Activated CD4-positive, alpha-beta T cell treated with anti-CD3 and anti-CD28 coated beads, Interleukin-2, amount 10 ng/mL, durations not matched to agents 24 days and 14 days (primary cell): ENCODE measurements at places on chromosomes 1 and 21. TPM values are rescaled to one million over a fixed set of nuclear protein-coding genes. Genes with fewer than 3 reads are reported as not detected.

- peak overlapping the region; percentile 93 for H3K4me3 ChIP-seq
- peaks cover 19% of the 10 kb centered on the region for H3K4me1 ChIP-seq
- DNase-seq: no peak
- H3K27ac ChIP-seq: peak overlapping the region; percentile 84
- peaks cover 21% of the 10 kb centered on the region for H3K36me3 ChIP-seq
- no peaks in the 10 kb centered on the region for H3K27me3 ChIP-seq
Observed at GRCh38 chr1:10398278-10398733, 558 bp upstream of the PGD start.

Gene DNAH14
- 0.57 TPM in 1 of 2 replicates, not detected in the other for total RNA-seq

GRCh38 chr1:228217551-228218344 is 9.9 kb downstream of the OBSCN start:
- peak; percentile 53 for DNase-seq
- peaks cover 12% of the 10 kb centered on the region for H3K36me3 ChIP-seq
- H3K27ac ChIP-seq: no peak overlapping the region
- no peak overlapping the region for H3K4me3 ChIP-seq

Gene LAD1
- not detected in 2 replicates for total RNA-seq

DNA sequence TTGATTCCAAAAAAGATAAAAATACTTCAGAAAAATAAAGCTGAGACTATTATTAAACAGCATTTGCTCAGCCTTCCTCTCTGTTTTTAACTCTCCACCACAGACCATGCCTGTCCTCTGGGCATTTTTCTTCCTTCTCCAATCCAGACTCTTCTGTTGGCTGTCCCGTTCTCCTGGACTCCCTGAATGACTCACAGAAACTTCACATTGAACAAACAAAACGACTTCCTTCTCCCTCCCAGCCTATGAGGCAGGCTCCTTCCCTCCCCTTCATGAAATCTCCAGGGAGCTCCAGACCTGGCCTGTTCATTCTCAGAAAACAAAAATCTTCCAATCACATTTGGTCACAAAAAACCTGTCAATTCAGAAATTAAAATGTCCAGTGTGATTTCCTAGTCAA is 421.3 kb downstream of the NPHP4 start:
- H3K27ac ChIP-seq: no peak overlapping the region
- DNase-seq: no peak
- H3K36me3 ChIP-seq: no peaks in the 10 kb centered on the region

DNA sequence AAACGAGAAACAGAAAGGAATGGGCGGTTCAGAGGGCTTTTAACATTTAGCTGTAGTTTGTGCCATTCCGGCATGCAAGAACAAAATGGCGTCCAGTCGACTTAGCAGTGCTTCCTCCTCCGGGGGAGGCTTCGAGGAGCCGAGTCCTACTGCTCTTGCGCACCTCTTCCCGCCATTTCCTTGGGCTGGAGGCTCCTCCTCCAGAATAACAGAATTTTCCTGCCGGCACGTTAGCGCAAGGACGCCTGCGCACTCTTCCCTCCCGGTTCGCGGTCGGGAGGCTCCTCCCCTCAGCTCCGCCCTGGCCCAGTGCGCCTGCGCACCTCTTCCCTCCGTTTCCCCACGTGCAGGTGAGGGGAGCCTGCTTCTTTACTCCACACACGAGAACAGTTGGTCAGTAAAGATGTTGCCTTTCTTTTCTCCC is 1.0 kb downstream of the DMRTB1 start:
- no peak overlapping the region for H3K27ac ChIP-seq
- H3K4me3 ChIP-seq: no peak overlapping the region
- no peak for DNase-seq

Gene SDF4
- 175 and 194 TPM in 2 replicates for total RNA-seq

GRCh38 chr1:175385316-175385715 is 192.7 kb upstream of the KIAA0040 start:
- no peaks in the 10 kb centered on the region for H3K36me3 ChIP-seq
- H3K27ac ChIP-seq: no peak overlapping the region
- peaks cover 17% of the 10 kb centered on the region for H3K27me3 ChIP-seq
- no peaks in the 10 kb centered on the region for H3K4me1 ChIP-seq

DNA sequence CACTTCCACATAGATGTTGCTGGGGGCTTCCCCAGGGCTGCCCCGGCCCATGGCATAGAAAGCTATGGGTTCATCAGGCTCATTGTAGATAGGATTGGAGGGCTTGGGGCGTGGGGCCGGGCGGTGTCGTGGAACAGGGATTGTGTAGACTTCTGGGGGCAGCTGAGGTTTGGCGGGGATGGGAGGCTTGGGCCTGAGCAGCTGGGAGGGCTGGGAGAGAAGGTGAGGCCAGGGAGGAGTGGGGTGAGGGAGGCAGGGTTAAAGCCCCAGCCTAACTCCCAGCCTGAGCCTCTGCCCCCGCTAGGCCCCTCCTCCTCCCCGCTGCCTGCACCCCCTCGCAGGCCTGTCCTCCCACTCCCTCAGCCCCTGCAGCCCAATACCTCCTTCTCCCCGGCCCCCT is 7.4 kb downstream of the SH2D2A start:
- H3K27ac ChIP-seq: peak overlapping the region; percentile 84
- peaks cover 72% of the 10 kb centered on the region for H3K4me1 ChIP-seq

GRCh38 chr1:90995311-90995894 is 26.4 kb downstream of the ZNF644 start:
- peaks cover 59% of the 10 kb centered on the region for H3K36me3 ChIP-seq
- peaks cover 41% of the 10 kb centered on the region for H3K4me1 ChIP-seq
- no peaks in the 10 kb centered on the region for H3K27me3 ChIP-seq

DNA sequence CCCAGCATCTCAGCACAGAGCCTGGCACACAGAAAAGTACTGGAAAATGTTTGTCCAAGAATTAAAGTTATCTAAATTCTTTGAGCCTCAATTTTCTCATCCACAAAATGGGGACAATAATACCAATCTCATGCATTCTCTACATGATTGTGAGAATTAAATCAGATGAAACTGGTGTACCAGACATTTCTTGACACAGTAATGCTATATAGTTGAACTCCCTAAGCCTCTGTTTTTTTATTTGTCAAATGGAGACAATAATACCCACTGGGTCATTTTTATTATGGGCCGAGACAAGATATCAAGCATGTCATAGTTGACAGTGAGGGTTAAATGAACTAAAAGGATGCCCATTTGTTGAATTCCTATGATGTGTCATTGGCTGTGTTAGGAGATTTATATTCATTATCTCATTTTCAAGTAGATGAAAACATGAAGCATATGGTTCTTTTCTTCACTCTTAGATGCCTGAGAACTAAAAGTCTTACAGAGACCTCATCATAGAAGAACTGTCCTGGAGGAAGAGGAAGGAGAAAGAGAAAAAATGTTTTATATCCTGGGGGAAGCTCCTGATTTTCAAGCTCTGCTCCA is 17.5 kb upstream of the OTUD3 start:
- H3K4me3 ChIP-seq: no peak overlapping the region
- H3K36me3 ChIP-seq: no peaks in the 10 kb centered on the region
- H3K27me3 ChIP-seq: peaks cover 22% of the 10 kb centered on the region

GRCh38 chr1:24043345-24044032 is 63.4 kb upstream of the SRSF10 start:
- no peak for DNase-seq
- peaks cover 13% of the 10 kb centered on the region for H3K27me3 ChIP-seq
- no peaks in the 10 kb centered on the region for H3K4me1 ChIP-seq
- no peaks in the 10 kb centered on the region for H3K36me3 ChIP-seq

- H3K27me3 ChIP-seq: no peaks in the 10 kb centered on the region
- H3K4me1 ChIP-seq: no peaks in the 10 kb centered on the region
- no peaks in the 10 kb centered on the region for H3K36me3 ChIP-seq
- H3K4me3 ChIP-seq: no peak overlapping the region
- no peak overlapping the region for H3K27ac ChIP-seq
- no peak for DNase-seq
Observed at GRCh38 chr1:76191561-76191960, 117.0 kb downstream of the ST6GALNAC3 start.

DNA sequence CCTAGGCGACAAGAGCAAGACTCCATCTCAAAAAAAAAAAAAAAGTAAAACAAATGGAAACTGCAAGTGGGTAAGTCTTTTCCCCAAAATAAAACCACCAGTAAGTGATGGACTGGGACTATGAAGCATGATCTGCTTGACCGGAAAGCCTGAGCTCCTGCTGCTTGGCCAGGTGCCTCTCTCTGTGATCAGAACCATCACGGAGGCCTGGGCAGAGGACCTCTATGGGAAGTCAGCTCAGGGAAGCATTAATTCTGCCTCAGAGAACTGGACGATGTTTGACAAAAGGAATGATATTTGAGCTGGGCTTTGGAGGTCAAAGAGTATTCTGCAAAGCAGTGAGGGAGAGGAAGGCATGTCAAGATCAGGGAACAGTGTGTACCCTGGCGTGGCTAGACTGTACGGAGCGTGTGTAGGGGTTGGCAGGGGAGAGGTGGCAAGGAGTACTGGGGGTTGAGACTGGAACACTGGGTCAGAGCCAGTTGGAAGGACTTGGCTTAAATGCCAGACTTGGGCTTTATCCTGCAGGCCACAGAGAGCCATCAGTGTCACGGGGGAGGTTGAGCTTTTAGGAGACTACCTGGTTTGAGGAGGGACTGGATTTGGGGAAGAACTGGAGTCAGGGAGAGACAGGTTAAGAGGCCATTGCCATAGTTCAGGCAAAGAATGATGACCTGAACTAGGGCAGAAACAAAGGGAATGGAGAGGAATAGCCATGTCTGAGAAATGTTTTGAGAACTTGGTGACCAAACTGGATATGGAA is 16.4 kb downstream of the ATP1A2 start:
- H3K4me3 ChIP-seq: no peak overlapping the region
- H3K4me1 ChIP-seq: no peaks in the 10 kb centered on the region
- peaks cover 19% of the 10 kb centered on the region for H3K27me3 ChIP-seq
- no peak overlapping the region for H3K27ac ChIP-seq

GRCh38 chr1:114782476-114782875 is 2.0 kb upstream of the SIKE1 start:
- H3K4me1 ChIP-seq: peaks cover 18% of the 10 kb centered on the region
- no peak for DNase-seq
- H3K27ac ChIP-seq: no peak overlapping the region
- peaks cover 15% of the 10 kb centered on the region for H3K36me3 ChIP-seq

DNA sequence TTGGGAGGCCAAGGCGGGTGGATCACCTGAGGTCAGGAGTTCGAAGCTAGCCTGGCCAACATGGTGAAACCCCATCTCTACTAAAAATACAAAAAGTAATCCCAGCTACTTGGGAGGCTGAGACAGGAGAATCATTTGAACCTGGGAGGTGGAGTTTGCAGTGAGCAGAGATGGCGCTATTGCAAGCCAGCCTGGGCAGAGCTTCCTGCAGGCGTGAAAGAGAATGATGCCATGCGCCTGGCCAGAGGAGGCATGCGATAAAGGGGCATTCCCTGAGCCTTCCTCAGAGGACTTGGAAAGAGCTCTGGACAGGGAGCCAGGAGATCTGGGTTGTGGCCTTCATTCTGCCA is 3.2 kb downstream of the E2F2 start:
- peaks cover 67% of the 10 kb centered on the region for H3K4me1 ChIP-seq
- peaks cover 2% of the 10 kb centered on the region for H3K36me3 ChIP-seq
- peak overlapping the region; percentile 87 for H3K4me3 ChIP-seq
- no peaks in the 10 kb centered on the region for H3K27me3 ChIP-seq
- peak overlapping the region; percentile 86 for H3K27ac ChIP-seq

GRCh38 chr1:24737368-24738117 is 7.7 kb upstream of the CLIC4 start:
- no peak for DNase-seq
- H3K4me1 ChIP-seq: peaks cover 16% of the 10 kb centered on the region
- H3K4me3 ChIP-seq: no peak overlapping the region
- H3K27me3 ChIP-seq: no peaks in the 10 kb centered on the region
- no peak overlapping the region for H3K27ac ChIP-seq

DNA sequence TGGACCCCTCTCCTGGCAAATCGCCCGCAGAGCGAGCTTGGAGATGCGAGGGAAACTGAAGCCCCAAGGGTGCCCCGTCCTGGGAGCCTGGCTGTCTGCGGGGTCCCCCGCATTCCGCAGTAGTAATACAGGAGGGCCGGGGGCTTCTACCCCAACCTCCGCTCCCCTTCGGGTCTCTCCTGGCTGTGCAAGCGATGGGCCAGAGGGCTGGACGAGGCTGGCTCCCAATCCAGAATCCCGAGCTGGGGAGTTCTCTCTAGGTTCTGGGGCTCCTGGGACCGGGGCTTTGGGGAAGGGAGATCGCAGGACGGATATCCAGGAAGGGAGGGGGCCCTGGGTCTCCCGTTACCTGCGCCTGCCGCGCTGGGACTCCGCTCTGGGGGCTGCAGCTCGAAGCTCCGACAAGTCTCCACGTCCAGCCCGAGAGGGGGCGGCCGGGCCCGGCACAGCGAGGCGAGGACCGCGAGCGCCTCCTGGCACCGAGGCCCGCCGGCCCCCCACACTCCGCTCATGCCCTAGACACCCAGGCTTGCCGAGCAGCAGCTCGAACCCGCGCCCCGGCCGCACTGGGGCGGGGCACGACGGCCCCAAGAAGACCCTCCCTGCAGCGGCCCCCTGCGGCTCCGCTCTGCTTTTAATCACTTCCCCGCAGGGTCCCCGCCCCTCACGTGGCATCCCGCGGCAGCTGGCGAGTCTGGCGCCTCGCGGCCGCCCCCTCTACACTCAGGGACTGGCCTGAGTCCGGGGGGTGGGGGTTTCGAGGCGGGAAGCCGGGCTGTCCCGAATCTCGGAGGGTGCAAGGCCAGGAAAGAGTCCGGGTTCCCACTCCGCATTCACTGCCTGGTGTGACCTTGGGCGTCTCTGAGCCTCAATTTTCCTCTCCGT is at the start of gene SYT6:
TSS of gene SYT6 (minus strand) at position 609 of the 885 bp plus-strand sequence. CDS start at position 512, 97 bp downstream.
- H3K27ac ChIP-seq: no peak within 1 kb of the TSS
- H3K4me1 ChIP-seq: peaks cover 2% of the 10 kb centered on the region
- no peak within 1 kb of the TSS for H3K4me3 ChIP-seq
- no peaks in the 10 kb centered on the region for H3K36me3 ChIP-seq
- H3K27me3 ChIP-seq: peaks cover 70% of the 10 kb centered on the region

Gene SUSD4
- total RNA-seq: not detected in 2 replicates

DNA sequence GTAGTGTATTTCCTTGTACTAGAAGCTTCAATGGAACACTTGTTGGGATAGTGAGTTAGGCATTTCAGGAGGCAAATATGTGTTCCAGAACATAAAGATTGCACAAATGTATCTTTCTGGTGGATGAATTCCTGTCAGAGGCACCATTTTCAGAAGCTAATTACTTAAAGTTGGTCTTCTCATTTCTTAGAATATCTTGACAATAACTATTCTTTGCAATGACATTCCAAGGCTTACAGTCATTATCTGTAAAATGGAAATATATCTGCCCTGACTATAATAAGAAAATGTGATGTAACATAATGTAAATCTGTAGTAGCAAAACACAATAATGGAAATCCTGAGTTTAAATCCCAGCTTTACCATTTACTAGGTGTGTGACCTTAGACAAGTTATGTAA is 2.7 kb downstream of the VCAM1 start:
- no peak for DNase-seq
- no peaks in the 10 kb centered on the region for H3K4me1 ChIP-seq
- no peak overlapping the region for H3K27ac ChIP-seq
- H3K4me3 ChIP-seq: no peak overlapping the region
- H3K27me3 ChIP-seq: peaks cover 16% of the 10 kb centered on the region
- H3K36me3 ChIP-seq: no peaks in the 10 kb centered on the region

Gene RGS1
- total RNA-seq: 5.1 and 6.4 TPM in 2 replicates
